A549 treated with Mapracorat at 1 μM for 4 hours (cell line): ENCODE measurements at places on chromosomes 13 and 19. TPM values are rescaled to one million over a fixed set of nuclear protein-coding genes. Genes with fewer than 3 reads are reported as not detected.

Gene MCEMP1
- total RNA-seq = not detected in 5 replicates

Gene ADGRE2
- 0.44 to 1.1 TPM (median 0.56 TPM) in 5 replicates for total RNA-seq

Gene ZNF420
- total RNA-seq = 3.8 to 5.6 TPM (median 4.3 TPM) in 5 replicates

Gene LILRB3
- 0.11 to 0.20 TPM (median 0.15 TPM) in 5 replicates for total RNA-seq

Gene IRF2BP1
- total RNA-seq = 19.8 to 36.1 TPM (median 34.7 TPM) in 5 replicates

Gene SMIM24
- total RNA-seq = 0.26 to 1.0 TPM (median 0.50 TPM) in 5 replicates

Gene WDR88
- 0.31 TPM in 1 of 5 replicates, not detected in the others for total RNA-seq

Gene MYO16
- 0.01 to 0.07 TPM (median 0.05 TPM) in 5 replicates for total RNA-seq

Gene CGB2
- 0.44 TPM in 1 of 5 replicates, not detected in the others for total RNA-seq

Gene PLPPR3
- 1.9 to 5.5 TPM (median 4.8 TPM) in 5 replicates for total RNA-seq
